ENCODE measurements at places on chromosomes 1 and 21.
A peak's percentile ranks its signal among the peaks of the same experiment; 100 is the strongest.

- DNase-seq = no peak
Measured at GRCh38 chr1:50936321-50936720, 23.7 kb downstream of the FAF1 start.

DNA sequence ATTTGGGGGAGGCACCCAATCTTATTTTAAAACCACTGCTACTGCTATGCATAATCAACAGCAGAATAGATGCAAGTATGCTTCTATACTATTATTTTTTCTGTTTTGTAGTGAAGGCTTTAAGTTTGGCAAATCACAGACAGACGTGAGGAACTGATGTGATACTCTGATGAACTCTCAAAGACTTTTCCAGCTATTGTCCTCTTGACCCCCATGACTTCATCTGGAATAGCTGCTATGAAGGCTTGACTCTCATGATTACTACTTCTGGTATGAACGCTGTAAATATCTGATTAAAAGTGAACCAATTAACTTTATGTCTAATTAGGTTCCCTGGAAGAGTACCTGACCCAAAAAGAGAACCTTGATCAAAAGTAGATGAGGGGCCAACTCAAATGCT, 49.1 kb downstream of the EYA3 start:
- DNase-seq = no peak

DNA sequence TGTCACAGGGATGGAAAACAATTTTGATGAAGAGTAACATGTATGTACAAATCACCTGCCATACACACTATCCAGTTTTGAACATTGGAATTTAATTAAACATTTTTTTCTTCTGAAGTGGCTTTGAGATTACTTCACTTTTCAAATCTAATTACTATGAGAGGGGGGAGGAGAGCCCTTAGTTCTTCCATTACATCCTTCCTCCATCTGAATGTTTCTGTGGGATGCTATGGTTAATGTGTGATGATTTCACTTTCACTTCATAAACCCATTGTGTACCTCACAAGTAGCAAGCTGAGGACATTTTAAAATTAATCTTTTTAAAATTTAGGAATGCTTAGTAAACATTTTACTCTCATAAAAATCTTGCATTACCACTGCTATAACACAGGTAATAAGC, 156.9 kb downstream of the RUNX1 start:
- no peak for DNase-seq

DNA sequence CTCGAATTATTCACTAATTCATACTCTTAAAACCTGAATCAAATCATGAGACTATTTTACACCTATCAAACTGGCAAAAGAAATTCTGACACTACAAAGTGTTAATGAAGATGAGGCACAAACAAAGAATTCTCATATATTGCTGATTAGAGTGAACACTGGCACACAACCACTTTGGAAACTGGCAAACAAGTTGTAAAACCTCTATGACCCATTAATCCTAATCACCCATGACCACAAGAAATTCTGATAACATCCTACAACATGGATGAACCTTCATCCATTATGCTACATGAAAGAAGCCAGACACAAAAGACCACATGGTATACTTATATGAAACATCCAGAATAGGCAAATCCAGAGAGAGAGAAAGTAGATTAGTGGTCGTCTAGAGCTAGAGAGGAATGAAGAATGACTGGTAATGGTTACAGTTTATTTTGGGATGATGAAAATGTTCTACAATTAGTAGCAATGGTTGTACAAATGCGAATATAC, 8.5 kb downstream of the GPBP1L1 start:
- DNase-seq = no peak

GRCh38 chr1:17611991-17612390, 72.5 kb downstream of the ARHGEF10L start:
- no peak for DNase-seq

DNA sequence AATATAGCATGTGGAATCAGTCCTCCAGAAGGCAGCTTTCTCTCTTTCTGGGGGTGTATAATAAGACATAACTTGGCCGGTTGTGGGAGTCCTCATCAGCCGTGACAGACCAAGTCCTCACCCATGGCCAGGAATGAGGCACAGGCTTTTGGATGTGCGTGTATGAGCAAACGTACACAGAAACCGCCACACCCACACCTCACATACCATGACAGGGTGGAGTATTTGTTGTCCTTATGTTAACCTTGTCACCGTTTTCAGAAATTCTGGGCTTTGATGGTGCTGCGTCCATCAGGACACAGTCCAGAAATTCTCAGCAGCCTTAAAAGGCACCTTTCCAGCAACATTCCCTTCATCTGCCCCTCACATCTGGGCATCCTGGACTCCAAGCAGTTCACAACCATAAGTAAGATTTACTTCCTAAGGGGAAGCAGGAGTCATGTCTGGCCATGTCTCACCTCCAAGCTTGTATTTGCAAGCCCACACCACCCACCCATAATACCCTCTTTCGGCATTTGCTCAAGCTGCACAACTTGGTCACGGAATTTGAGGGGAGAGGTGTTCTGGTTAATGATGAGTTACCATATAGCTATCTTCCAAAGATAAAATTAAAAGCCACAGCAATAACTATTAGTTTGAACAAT, 12.4 kb downstream of the C1orf116 start:
- no peak for DNase-seq

DNA sequence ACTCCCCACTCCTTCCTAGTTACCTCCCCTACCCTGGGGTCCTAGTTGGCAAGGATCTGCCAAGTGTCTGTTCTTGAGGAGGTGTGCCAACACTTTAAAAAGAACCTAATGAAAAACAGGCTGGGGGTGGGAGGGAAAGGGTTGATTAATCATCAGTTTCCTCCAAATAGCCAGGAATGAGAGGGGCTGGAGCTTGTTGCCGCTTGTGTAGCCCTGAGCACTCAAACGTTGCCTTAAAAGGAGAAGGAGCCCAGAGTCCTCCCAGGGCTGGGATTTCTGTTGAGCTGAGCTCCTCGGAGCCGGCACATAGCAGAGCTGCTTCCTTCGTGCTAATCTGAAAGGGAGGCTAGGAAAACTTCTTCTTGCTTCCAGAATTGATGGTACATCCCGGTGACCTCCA, 15.9 kb downstream of the SHISA4 start:
- peak; percentile 91 for DNase-seq

DNA sequence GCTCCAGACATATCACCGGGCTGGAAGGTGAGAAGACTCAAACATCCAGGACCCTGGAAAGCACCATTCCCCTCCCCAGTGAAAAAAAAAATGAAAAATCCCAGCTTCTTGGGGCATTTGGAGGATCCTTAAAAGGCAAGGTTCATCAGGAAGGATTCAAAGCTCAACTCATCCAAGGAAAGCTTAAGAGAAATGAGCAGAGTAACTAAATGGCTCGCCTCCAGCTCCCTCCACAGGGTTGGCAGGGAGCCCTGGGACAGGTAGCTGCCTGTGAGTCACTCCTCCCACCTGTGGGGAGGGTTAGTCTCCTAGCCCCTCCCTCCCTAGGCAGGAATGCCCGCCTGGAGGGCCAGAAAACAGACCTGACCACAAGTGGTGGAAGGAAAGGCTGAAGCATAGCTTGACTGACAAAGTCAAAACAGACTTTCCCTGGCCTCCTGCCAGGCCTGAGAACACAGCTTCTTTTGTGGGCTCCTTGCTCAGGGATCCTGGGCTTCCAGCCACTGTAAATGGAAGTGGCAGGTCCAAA, 712 bp upstream of the LAMB3 start:
- no peak for DNase-seq

- DNase-seq = no peak
Measured at GRCh38 chr1:62796221-62796620, 12.3 kb downstream of the ATG4C start.

DNA sequence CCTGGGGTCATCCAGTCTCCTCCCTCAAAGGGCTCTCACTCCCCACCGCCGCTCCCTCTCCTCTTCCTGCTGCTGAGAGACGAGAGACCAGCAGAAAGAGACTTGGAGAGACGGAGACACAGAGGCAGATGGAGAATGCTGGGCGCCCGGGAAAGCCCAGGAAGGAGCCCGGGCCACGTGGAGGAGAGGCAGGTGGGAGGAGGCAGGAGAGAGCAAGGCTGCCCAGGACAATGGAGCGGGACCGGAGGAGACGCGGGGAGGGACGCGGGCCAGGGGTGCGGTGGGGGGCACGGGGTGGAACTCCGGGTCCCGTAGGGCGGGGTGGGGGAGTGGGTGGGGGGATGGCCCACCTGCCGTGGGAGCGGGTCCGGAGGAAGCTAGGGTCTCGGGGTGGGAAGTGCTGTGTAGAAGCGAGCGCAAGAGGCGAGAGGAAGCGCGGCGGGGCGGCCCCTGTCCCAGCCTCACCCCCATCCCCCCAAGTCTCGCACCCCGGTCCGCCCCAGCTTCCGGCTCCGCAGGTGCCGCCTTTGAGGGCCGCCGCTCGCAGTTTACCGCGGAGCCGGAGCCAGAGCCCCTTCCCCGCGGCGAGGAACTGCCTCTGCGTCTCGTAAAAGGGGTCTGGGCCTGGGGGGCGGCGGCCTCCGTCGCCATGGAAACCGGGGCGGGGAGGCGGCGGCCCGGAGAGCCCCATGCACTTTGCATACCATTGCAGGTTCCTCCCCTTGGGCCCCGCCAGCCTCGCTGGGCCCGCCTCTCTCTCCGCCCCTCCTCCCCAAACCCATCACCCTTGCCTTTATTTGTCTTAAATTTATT, 11.7 kb upstream of the EPHA2 start:
- DNase-seq = no peak

GRCh38 chr1:109687641-109688499, at the start of gene GSTM1:
Gene GSTM1, plus strand, starts transcription at chr1:109687817. Its CDS starts 57 bp downstream, at chr1:109687874.
- DNase-seq = no peak

DNA sequence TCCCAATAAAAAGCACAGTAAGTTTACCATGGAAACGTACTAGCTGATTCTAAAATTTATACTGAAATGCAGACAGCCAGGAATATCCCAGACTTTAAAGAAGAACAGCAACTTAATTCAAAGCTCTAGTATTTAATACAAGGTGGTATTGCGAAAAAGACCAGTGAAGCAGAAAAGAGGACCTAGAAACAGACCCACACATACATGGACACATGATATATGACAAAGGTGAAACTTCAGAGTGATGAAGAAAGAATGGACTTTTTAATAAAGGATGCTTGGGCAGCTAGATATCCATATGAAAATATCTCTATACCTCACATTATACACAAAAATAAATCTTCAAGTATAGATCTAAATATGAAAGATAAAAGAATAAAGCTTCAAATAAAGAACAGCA, 62.6 kb downstream of the COP1 start:
- no peak for DNase-seq

- DNase-seq = no peak
Measured at GRCh38 chr1:45863218-45863617, 59.8 kb downstream of the MAST2 start.

DNA sequence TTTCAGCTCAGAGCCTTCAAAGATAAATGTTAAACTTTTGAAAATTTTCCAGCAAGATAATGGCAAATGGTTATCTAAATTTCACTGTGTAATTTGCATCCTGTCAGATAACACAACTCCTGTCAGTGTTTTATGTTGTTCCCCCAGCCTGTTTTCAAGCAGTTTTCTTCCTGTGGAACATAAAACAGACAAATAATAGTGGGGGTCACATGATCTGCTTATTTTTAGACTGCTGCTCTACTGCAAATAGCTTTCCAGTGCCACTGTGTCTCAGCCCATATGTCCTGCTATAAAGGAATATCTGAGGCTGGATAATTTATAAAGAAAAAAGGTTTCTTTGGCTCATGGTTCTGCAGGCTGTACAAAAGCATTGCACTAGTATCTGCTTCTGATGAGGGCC, 32.2 kb downstream of the FMO3 start:
- DNase-seq = no peak

DNA sequence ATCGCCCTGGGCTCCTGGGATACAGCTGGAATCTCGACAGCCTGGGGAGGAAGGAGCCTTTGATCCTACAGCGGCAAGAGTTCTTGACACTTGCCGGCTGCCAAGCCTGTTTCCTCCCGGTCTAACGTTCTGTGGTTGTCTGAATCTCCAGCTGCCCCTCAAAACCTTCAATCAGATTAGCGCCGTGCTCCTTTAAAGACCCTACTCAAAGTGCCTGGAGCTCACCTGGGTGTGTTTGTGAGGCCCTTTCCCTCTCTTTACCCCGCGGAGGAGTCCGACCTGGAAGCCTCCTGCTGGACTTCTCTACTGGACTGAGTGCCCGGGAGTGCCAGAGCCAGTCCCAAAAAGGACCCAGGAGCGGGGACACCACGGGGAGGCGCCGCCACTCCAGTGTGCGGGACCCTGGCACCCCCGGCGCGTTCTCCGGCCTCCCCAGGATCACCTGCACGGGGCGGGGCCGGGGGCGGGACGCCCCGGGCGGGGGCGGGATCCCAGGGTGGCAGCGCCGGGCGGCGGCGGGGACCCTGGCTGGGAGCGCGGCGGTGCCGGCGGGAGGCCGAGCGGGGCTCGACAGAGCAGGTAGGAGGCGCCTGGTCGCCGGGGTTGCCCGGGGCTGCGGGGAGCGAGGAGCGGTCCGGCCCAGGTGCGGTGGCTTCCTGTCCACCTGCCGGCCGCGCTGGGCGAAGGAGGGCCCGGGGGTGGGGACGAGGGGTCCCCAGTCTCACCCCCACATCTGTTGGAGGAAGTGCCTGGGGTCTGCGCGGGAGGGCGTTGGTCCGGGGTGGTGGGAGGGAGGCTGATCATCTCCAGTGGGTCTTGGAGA, at the start of gene NCMAP:
Gene NCMAP, plus strand, starts transcription at position 497 of the 823 bp plus-strand sequence. CDS start 39,344 bp downstream, outside the sequence.
- DNase-seq = no peak

- no peak for DNase-seq
Measured at GRCh38 chr1:35588197-35588910, 15.2 kb downstream of the TFAP2E start.

DNA sequence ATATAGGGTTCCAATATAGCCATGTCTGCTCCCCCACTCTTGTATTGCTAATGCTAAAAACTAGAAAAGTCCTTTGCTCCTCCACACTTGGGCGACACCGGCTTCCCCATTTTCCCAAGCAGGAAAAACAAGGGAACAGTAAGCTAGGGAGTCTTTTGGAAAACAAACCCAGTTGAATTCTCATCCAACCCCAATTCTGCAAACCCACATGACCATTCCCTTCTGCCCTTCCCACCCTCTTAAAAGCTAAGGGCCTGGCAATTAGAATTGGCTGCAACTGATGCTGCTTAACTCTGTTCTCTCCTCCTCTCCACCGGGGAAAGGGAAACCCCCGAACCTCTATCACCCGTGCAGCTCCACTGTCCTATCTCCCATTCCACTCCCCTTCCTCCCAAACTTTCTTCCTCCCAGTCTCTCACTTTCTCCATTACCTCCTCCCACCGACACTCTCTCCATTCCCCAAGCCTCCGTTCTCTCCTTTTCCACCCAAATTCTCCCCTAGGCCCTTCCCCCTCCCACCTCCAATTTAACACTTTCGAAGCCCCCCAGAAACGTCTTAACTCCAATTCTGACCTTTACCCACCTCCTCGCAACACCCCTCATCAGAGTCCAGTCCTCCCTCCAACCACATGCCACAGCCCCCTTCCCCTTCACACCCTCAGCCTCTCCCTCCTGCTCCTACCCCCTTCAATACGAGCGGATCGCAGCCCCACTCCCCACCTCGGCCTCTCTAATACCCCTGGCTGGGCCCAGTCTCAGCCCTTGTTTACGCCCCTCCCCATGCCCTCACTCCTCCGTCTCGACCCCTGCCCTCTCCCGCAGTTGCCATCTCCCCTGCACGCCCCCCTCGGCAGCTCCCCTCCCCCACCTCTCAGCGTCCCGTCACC, 701 bp downstream of the DEDD start:
- DNase-seq = no peak

Data from AG04450 (cell line).